ENCODE measurements at places on chromosomes 4 and X.

- DNase-seq = no peak
These were observed 301.9 kb downstream of the BMPR1B start for GRCh38 chr4:95059663-95060062.

- DNase-seq = no peak
These were observed 1.8 kb downstream of the FLNA start for GRCh38 chrX:154372612-154373022.

DNA sequence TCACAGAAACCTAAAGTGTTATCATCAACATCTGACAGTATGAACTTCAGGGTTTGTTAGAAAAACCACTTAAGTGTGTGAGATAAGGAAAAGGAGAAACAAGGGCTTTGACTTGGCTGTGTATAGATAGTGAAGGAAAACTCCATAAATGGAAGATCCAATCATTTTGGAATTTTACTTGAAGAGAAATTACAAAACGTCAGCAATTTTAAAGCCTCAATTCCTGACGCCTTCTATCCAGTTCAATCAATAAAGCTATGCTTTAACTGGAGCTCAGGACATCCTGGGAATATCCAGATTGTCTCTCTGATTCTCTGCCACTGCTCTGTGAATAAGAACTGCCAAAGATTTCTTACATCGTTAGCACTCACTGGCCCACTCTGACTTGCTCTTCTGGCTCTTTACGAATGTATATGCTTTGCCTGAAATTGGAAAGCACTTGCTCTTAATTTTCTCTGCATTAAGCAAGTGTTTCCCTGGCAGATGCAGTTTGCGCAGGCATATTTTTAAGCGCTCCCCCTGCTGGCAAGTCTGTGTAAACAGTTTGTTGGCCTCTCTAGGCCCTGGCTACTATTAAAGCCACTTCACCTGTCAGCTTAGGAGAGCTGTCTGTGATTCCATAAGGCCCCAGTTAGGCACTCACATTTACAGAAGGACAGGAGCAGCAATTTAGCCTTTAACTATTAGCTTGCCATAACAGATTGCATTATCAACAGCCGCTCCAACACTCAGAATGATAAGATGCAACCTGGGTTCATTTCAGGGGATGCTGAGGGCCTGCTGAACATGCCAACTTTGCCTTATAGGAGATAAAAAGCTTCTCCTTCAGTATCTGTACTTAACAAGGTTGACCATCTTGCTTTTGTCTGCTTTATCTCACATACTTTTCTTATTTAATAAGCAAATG, 251.4 kb upstream of the DDX53 start:
- peak; percentile 34 for DNase-seq

GRCh38 chrX:48509245-48509590, 426 bp downstream of the PORCN start:
- DNase-seq = no peak

- DNase-seq = no peak
These were observed 171.4 kb downstream of the GPC3 start for GRCh38 chrX:133813971-133814370.

DNA sequence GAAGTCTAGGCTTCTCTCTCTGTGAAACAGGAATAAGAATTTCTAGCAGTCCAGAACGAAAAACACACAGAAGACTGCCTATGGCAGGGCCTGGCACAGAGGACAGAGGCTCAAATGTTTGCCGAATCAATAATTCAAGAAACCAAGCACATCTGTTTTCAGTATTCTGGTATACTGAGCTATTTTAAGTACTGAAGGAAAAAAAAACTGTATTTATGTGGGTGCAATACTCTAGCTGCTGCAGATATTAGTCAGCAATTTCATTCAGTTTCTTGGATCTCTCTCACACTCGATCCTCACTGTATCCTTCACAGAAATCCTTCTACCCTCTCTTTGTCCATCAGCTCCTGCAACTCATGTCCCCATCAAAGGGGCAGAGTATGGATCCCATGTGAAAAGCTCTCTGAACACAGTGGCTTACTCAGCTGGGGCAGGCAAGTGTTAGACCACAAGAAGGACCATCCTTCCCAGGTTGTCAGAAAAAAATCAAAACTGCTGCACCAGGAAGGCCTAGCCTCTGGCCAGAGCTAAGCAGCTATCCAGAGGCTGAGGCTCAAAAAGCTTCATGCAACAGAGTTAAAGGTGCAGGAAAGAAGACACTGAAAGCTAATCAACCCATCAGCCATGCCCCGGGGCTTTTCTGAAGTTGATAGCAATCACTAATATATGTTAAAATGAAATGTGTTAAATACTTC, 9.1 kb upstream of the USO1 start:
- DNase-seq = no peak

GRCh38 chrX:16524316-16524715, 125.6 kb upstream of the S100G start:
- DNase-seq = no peak

GRCh38 chr4:70182517-70183167, 12.9 kb upstream of the ODAM start:
- DNase-seq = no peak

DNA sequence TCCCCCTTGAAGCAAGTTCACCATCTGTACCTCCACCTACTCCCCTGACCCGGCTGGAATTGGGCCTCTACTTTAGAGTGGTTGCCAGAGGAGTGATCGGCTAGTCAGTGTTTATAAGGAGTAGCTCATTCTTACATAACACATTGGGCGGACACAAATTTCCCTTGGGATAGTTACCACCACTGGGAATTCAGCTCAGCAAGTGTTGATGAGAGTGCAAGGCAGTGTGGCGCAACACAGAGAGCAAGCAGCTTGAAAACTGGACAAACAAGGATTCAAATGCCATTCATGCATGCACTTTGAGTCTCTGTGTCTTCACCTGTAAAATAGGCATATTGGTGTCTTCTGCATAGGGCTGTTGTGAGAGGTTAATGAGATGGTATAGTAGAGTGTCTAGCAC, 92.7 kb downstream of the STK32B start:
- DNase-seq = no peak

DNA sequence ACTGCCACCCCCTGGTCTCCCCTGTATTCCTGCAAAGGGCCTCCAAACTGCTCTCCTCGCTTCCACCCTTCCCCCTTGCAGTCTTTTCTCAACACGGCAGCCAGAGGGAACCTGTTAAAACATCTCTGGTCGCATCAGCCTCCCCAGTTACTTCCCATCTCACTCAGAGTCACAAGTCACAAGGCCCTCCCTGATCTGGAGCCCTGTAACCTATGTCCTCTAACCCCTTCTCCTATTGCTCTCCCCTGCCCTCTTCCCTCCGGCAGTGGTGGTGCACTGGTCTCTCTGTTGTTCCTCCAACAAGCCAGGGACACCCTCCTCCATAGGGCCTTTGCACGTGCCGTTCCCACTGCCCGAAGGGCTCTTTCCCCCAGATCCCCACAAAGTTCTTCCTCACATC, 73.2 kb downstream of the SH3KBP1 start:
- DNase-seq = no peak

- no peak for DNase-seq
These were observed 110.6 kb downstream of the REPS2 start for GRCh38 chrX:17056868-17057608.

DNA sequence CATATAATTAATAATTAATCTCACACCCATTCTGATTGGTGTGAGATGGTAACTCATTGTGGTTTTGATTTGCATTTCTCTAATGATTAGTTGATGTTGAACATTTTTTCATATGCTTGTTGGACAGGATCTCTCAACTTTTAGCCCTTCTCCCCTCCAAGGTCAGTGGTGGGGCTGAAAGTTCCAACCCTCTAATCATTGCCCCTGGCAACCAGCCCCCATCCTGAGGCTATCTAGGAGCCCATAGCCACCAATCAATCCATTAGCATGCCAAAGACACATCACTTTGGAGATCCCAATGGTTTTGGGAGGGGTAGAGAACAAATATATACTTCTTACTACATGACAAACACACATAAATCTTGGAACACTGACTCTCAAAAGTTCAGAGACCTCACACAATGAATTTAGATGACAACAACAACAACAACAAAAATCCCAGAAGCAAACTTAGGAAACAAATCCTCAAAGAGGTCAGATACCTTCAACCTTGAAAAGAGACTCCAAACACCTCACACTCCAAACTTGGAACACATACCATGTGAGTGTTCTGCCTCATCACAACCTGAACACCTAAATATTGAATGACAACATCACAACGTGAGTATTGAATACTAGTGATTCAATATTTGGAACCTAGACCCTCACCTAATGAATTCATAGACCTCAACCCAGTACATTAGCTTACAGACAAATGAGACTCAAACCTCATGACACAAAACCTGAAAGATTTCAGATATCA, 19.0 kb upstream of the PAGE4 start:
- DNase-seq = no peak

DNA sequence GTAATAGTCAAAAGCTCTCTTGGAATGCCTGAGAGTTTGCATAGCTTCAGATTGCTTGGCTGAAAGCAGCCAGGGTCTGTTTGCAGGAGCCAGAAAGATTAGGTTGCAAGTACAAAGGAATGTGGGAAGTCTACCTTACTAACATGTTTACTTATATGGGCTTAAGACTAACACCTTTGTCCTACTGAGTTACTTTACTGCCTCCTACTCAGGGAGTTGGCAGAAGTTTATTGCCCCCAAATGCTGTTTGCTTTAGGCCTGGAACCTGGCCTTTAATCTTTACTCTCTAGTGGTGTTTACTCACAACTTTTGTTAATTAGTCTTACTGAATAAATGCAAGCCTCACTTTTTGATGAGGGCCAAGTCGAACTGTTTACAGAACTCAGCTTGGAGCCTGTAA, 219.4 kb upstream of the ZC4H2 start:
- no peak for DNase-seq

GRCh38 chr4:19531906-19532848, 719.5 kb upstream of the SLIT2 start:
- no peak for DNase-seq

DNA sequence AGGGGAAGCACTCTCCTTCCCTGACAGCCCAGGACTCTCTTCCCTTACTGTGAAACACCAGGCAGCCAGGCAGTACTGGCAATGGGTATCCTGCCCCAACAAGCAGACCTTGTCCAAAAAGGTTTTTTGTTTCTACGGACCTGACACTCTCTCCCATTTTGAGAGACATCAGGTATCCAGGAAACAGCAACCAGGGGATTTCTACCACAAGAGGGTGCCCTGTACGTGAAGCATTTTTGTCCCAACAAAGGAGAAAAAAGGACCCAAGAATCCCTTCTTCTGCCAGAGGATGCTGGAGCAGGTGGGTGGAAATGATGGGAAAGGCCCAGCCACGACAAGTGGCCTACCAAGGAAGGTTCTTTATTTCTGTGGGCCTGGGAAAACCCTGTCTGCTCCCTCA, 65.7 kb upstream of the FGF13 start:
- DNase-seq = no peak

GRCh38 chr4:14218641-14219040, 591.1 kb upstream of the BOD1L1 start:
- no peak for DNase-seq

GRCh38 chr4:20368926-20369325, 117.2 kb downstream of the SLIT2 start:
- DNase-seq = no peak

DNA sequence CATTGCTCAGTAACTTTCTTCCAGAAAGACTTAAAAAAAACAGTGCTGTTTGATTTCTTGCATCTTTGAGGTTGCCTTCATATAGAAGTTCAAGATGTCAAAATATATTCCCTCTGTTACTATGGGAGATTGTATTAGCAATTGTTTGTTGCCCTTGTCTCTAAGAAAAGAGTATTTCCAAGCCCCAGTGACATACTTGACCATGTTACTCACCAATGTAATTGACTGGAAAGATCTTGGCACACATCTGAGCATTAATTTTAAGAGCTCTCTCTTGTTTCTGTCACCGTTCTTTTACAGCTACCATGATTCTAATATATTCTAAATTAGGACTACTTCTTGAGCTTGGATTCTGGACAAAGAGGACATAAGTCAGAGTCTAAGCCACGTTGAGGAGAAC, 902.7 kb upstream of the EPHA5 start:
- DNase-seq = no peak

GRCh38 chrX:2311501-2311900, 189.3 kb downstream of the DHRSX start:
- no peak for DNase-seq

DNA sequence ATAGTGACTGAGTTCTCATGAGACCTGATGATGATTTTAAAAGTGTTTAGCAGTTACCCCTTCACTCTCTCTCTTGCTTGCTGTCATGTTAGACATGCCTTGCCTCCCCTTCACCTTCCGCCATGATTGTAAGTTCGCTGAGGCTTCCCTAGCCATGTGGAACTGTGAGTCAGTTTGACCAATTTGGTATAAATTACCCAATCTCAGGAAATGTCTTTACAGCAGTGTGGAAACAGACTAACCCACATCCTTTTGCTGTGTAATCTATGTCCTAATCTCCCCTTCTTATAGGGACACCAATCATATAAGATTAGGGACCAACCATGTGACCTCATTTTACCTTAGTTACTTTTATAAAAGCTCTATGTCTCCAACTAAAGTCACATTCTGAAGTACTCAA, 677.8 kb downstream of the ADGRL3 start:
- DNase-seq = no peak

DNA sequence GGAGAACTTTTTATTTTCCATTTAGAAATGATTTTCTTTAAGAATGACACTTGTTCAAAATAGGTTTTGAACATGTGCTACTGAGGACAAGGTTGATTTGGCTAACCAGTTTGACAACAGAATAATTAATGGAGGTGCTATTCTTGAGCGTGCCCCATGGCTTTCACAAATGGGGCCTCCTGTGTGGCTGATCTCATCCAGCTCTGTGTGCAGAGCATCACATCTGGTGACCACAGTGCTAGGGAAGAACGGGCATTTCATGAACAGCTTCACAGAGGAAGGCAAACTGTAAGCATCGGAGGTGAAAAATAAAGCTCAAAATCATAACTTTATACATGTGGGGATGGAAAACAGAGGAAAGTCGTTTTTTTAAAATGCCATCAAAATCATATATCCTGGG, 148.6 kb downstream of the SOWAHB start:
- no peak for DNase-seq

- DNase-seq = no peak
These were observed 637 bp downstream of the MAMLD1 start for GRCh38 chrX:150363561-150364346.

- no peak for DNase-seq
These were observed 53.8 kb downstream of the VSIG4 start for GRCh38 chrX:65985922-65986588.

All from activated CD4-positive, CD25-positive, alpha-beta regulatory T cell treated with anti-CD3 and anti-CD28 coated beads, Interleukin-2, amount 50 U/mL, for 72 hours (primary cell).